NCI-H1092 (cell line): ENCODE measurements at places on chromosomes 1 and 21.

- DNase-seq: no peak
Measured at GRCh38 chr1:213414911-213415310, 363.9 kb downstream of the RPS6KC1 start.

GRCh38 chr1:17610713-17611112 is 71.2 kb downstream of the ARHGEF10L start:
- DNase-seq: no peak

- no peak for DNase-seq
Measured at GRCh38 chr1:80509965-80510522, 1290.7 kb upstream of the ADGRL2 start.

DNA sequence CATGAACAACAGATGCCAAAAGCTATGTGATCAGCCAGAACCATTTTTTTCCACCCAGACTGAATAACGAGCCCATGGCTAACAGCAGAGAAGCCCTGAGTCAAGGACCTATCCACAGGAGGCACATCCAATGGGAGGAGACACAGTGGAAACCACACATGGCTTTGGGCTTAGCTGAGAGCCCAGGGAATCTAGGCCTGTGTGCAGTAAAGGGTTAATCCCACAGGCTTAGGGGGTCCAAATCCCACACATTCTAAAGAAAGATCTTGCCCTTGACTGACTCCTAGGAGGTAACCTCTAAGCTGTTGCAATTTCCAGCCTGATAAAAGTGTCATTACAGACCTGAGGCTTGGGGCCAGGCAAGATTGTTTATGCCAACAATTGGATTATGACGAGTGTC is 194.5 kb downstream of the DSCAM start:
- DNase-seq: no peak

- DNase-seq: no peak
Measured at GRCh38 chr1:65148548-65149350, 746 bp downstream of the AK4 start.

DNA sequence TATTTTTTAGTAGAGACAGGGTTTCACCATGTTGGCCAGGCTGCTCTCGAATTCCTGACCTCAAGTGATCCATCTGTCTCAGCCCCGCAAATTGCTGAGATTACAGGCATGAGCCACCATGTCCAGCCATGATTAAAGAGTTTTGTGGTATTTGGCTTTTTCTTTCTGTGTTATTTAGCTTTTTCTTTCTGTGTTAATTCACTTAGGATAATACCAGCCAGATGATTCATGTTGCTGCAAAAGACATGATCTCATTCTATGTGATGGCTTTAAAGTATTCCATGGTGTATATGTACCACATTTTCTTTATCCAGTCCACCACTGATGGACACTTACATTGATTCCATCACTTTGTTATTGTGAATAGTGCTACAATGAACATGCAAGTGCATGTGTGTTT is 1135.2 kb downstream of the AMY1C start:
- DNase-seq: no peak

DNA sequence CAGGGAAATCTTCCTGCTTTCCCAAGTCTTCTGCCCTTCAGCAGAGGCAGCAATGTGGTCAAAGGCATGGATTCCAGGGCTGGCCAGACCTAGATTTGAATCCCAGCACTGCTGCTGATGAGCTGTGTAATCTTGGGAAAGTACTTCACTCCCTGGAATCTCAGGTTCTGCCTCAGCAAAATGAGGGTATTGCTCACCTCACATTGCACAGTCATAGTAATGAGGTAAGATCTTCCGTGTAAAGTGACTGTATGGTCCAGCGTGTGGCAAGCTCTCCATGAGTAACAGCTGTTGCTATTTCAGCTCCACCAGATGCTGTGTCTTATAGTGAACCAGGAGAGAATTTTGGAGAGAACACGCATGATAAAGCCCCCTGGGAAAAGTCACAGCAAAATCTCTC is 56.1 kb upstream of the F3 start:
- DNase-seq: no peak

DNA sequence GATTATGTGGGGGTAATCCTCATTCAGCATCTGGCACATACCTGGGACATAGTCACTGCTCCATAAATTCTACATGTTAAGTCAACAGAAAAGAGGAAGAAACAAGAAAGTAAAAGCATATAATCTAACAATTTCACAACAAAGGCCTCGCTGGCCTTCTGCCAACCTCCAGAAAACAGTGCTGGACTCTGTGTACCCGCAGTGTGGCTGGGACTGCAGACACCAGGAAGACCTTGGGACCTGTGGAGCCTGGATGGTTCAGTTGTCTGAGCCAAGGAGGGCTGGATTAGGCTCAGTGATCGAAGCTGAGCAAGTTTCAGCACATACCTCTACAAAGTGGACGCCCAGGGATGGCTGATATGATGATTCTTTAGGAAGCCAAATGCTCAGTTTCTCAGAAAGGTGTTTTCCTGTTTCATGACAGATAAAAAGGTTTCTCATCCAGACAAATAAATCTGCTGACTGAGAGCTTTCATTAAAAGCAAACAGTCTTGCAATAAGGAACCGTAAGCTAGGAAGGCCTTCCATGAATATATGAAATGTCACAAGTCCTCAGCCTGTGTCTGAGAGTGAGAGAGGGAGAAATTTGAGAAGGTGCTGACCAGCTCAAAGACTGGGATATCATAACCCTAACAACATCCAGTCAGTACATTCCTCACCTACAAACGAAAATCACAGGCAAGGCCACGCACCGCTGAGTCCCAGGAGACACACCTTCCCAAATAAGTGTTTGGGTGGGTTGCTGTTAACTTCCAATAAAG is 48.4 kb downstream of the CAPZB start:
- DNase-seq: no peak
